DMS53 (cell line): ENCODE measurements at places on chromosomes 5 and 9.
A peak's percentile ranks its signal among the peaks of the same experiment; 100 is the strongest.

DNA sequence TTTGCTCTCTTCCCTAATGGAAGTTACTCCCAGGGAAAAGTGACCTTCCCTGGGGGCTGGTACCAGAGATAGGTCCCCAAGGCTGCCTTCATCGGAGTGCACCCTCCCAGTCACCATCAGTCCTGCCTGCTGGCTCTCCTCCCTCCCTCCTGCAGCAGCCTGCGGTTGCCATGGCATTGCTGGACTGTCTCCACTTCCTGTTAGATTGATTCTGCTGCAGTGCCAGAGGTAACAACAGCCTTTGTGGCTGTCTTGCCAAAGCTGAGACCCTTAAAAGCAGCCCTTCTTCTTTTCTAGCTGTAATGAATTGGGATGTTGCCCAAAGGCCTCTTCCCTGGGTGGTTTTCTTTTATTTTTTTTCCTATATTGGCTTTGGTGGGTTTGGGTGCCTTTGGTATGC is 78.1 kb upstream of the PRLR start:
- peak; percentile 25 for DNase-seq

- peak; percentile 8 for DNase-seq
These were observed 71.3 kb downstream of the GLIS3 start for GRCh38 chr9:4228606-4229005.

- peak; percentile 76 for DNase-seq
These were observed 1.0 kb downstream of the TLE4 start for GRCh38 chr9:79572608-79573411.

DNA sequence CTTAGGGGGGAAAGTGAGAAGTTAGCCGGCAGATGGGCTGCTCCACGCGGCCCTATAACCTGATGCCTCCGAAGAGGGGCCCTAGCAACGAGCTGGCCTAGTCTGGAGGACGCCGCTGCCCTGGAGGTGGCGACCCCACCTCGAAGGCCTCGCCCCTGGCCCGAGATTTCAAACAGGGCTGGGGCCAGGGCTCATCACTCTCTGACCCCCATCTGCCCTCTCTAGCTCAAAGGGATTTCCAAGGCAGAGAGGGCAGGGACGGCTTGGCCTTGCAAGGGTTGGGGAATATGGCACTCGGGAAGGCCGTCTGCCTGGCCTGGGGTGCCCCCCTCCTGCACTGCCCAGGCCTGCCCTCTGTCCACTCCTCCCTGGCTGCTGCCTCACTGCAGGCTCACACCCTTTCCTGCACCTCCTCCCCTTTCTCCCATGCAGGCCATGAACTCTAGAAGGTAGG is 25.5 kb upstream of the TIFAB start:
- DNase-seq = no peak

DNA sequence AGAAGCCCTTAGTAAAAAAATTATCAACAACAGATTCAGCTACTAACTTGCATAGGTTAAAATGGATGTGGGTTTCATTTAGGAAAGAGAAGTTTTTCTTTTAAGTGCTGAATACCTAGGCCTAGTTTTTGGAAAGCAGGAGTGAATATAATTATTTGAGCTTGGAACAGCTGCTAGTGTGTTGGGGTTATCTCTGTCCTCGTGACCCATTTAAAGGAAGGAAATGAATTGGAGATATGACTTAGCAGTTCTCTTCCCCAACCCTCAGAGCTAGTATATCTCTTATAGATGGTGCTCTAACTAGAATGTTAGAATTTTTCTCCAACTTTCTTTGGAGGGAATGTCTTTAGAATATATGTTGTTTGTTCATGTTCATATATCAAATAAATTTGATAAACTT is 38.6 kb downstream of the ZNF366 start:
- DNase-seq = no peak

DNA sequence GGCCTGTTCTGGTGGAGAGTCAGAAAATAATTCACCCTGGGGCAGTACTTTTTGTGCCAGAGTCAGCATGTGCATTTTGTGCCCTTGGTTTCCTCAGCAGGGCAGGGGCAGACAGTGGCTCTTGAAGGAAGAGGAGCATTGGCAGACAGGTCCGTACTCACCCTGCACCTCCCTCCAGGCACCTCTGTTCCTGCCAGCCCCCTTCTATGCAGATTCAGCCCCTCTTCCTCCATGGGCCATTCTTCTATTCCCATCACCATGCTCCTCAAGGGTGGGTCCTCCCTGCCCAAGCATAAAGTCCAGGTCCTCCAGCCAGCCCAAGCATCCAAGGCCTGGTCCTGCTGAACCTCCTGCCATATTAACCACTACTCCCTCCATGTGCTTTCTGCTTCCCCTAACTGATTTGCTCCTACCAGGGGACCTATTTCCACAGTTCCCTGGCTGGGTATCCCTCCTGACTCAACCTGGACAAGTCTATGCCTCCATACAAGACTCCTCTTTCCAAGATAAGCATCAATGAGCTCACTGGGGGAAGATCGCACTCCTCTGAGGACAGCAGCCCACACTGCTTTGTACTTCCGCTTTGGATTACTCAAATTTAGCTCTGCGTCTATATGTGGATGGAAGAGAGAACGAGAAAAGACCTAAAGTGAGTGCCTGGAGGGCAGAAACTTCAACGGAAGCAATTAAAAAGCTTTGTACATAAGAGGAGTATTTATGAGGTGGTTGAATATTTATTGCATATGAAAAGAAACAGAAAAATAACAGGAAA is 9.3 kb upstream of the ACSL6 start:
- DNase-seq = no peak

GRCh38 chr5:176810081-176810597 is at the start of gene UNC5A:
TSS of gene UNC5A (plus strand) at chr5:176810559. CDS start at chr5:176810751, 192 bp downstream.
- DNase-seq = peak; percentile 88

DNA sequence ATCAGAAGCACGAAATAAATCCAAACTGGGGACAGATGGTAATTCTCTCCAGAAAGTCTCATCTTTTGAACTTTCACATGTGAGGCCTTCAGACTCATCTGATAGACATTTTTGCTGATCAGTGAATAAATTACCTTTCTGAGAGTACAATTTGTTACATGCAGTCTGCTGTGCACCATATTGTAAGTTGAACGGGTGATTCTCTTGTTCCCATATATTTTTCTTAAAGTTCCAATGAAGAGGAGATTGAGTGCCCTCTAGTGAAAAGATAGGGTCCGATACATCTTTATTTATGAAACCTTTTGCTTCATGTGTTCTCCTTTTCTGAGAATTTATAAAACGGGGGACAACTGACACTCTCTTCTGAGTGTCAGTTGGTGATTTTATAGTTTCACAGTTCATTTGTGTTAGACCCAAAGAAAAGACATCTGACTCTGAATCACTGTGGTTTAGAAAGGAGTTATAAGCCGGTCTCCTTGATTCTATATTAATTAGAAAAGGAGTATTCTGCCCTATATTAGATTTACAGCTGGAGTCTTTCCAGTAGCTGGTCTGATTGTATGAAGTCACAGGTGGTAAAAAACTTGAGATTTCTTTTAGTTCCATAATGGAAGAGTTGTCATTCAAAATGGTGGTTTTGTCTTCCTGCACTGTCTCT is 30.4 kb downstream of the GNG10 start:
- peak; percentile 53 for DNase-seq

DNA sequence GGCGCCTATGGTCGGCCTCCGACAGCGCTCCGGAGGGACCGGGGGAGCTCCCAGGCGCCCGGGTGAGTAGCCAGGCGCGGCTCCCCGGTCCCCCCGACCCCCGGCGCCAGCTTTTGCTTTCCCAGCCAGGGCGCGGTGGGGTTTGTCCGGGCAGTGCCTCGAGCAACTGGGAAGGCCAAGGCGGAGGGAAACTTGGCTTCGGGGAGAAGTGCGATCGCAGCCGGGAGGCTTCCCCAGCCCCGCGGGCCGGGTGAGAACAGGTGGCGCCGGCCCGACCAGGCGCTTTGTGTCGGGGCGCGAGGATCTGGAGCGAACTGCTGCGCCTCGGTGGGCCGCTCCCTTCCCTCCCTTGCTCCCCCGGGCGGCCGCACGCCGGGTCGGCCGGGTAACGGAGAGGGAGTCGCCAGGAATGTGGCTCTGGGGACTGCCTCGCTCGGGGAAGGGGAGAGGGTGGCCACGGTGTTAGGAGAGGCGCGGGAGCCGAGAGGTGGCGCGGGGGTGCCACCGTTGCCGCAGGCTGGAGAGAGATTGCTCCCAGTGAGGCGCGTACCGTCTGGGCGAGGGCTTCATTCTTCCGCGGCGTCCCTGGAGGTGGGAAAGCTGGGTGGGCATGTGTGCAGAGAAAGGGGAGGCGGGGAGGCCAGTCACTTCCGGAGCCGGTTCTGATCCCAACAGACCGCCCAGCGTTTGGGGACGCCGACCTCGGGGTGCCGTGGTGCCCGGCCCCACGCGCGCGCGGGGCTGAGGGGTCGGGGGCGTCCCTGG is 561 bp downstream of the DAPK1 start:
- peak; percentile 69 for DNase-seq

GRCh38 chr5:85998656-85999055 is 619.1 kb upstream of the COX7C start:
- DNase-seq = no peak

DNA sequence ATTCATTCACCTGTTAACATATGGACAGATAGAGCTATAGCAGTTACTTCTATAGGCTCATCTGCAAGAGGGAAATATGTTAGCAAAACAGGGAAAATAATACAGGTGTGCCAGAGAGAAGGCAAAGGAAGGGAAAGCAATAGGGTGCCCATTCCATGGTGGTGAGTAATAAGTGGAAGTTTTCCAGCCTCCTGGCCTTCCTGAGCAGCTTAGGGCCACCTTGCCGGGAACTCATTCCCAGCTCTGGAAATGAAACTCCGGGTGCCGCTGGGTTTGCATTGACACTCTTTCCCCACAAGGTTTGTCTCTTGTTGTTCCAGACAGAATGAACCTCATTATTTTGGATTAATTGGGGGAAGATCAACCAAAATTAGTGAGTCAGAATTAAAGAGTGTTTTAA is 58.4 kb downstream of the SLC1A3 start:
- no peak for DNase-seq

DNA sequence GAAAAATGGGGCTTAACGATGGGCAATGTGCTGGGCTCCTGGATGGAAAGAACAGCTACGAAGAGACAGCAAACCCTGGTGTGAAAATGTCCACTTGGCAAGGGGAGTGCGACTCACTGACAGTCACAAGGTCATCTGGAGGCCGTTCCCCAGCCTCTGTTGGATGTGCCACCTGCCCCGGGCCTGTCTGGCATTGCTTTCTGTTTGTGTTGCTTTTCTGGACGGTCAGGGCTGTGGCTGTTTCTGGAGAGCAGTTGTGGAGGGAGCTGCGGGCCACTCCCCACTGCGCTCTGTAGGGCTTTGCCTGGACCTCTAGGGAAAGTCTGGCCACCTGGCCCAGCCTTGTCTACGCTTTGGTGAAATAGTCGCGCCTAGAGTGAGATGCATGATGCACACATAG is 185.3 kb downstream of the IRX1 start:
- no peak for DNase-seq

DNA sequence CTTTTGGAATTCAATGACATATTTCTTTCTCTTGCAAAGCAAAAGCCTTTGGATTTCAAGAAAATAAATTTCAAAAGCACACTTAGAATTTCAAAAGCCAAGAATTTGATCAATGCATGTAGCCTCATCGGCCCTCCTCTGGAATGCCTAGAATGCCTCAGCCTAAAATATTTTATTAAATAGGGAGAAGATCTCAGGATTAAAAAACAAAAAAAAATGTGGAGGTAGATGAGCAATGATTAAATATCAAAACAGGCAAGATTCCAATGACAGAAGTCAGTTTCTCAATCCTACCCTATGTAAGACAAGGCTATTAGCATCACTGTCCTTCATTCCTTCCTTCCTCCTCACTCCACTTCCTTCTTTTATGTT is 169.0 kb downstream of the CDH6 start:
- DNase-seq = no peak

- DNase-seq = no peak
These were observed 17.5 kb downstream of the UBE2QL1 start for GRCh38 chr5:6465831-6466790.

- no peak for DNase-seq
These were observed 167.9 kb upstream of the BRINP1 start for GRCh38 chr9:119537138-119537537.

DNA sequence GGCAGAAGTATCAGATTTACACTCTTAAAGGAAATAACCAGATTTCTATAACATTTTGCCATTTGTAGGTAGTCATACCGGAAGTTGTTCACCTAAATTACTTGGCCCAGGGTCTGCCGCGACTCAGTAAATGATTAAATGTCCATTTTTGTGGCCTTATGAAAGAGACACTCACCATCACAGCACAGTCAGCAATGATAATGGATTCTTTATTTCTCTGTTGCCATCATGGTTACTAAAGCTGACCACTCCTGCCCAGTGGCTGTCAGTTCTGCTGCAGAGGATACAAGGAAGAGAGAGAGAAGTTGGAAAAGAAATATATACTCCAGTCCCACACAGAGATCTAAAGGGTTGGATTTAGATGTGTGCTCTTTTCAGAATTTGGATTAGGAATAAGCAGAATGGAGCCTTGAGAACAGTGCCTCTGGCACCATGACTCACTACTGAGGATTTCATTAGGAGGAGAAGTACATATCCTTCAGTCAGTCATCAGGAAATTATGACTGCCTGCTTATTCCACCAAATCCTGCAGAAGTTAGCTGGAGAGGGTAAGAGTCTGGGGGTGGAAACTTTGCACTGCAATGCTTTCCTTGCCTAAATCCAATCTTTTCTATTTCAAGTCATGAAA is 72.8 kb upstream of the EFNA5 start:
- no peak for DNase-seq

GRCh38 chr5:51203598-51203997 is 179.7 kb upstream of the ISL1 start:
- DNase-seq = no peak

GRCh38 chr9:129989740-129990139 is 53.2 kb downstream of the FNBP1 start:
- DNase-seq = no peak

DNA sequence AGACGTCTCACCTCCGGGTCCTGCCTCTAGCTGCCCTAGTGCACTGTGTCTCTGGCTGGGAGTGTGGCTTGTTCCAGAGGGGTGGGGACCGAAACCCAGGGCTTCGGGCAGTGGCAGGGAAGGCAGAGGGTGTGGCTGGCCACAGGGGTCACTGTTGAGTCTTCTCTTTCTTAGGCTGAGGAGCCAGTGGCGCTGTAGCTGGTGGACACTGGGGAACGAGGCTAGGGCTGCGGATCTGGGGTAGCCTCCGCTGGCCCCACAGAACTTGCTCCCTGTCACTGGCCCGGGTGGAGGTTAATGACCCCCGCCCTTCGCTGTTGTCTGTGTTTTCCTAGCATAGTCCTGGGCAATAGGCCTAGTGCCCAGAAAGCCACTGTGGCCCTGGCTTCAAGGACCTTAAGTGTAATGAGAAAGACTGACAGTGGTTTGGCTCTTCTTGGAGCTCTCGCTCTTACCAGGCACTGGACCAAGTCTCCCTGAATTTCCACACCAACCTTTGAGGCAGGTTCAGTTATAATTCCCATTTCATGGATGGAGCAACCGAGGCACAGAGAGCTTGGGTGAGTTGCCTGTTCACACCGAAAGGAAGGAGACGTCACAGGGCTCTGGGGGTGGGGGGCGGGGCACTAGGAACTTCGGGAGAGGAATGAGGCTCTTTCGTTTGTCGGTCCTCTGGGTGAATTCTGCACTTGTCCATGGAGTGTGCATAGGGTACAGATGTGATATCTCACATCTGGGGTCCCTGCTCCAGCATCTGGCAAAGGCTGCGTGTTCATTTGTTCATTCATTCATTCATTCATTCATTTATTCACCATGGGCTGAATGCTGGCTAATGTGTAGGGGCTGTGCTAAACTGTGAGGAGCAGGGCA is 4.8 kb upstream of the IER5L start:
- DNase-seq = peak; percentile 44
